ENCODE measurements at places on chromosomes 5 and 9. TPM values are rescaled to one million over a fixed set of nuclear protein-coding genes. Genes with fewer than 3 reads are reported as not detected.

DNA sequence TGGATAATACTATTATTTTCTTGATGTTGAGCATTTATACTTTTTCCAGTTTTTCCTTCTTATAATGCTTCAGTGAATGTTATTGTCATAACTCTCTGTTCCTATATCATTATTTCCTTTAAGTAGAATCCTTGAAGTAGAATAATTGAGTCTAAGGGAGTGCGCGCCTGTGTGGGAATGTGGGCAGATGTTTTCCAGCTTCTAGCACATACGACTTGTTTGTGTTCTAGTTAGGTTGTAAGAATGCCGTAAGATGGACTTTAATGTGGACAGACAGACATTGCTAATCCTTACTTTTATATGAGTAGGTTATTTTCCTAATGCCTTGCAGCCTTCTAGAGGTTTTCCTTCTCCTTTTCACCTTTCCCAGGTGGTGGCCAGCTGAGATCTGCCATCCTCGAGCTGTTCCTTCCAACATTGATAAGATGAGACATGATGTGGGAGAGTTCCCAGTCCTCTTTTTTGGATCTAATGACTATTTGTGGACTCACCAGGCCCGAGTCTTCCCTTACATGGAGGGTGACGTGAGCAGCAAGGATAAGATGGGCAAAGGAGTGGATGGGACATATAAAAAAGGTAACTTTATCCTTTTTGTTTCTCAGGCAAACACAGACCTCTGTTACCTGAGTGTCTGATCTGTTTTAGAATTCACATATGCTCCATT lies 34.2 kb downstream of the RAB24 start:
- DNase-seq, result no peak

DNA sequence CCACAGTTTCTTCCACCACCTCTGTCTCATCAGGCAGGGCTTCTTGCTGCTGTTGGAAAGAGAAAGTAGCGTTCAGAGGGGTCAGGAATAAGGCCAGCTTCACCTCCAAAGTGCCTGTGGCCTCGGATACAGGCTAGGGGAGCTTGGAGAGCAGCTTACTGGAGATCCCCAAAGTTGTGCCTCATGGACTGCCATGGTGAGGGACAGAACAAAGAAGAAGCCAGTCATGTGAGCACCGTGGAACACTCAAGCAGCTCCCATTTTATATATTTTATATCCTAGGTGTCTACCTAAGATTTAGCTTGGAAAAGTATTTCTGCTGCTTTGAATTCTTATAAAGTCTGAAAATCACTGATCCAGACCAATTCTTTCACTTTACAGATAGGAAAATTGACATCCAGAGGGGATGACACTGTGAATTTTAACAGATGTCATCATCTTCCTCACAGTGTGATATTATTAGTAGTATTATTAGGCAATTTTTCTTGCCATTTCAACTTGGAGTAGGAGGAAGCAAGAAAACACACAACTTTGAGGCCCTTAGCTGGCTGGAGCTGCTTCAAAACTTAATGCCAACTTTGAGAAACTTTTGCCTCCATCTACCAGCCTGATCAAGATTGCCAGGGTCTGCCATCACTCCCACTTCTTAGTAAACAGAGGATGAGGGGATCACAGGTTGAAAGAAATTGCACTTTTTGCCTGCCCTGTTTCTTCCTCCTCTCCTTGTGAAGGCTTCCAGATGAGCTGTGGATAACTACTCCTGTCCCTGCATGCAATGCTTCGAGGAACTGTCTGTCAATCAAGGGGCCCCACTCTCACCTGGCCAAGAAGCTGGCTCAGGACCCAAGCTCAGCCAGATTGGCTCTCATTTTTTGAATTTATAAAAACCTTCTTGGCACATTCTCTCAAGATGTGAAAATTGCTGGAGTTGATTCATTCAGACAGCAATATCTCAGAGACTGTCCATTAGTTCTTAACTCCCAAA lies 11.8 kb downstream of the SPARC start:
- DNase-seq, result no peak

The GFI1B gene
- not detected for total RNA-seq

GRCh38 chr9:95462249-95463147 lies 54.3 kb downstream of the PTCH1 start:
- peak; percentile 87 for DNase-seq

The ASS1 gene
- 73.1 TPM for total RNA-seq

GRCh38 chr5:112210430-112211005 lies 208.6 kb downstream of the EPB41L4A start:
- peak; percentile 67 for DNase-seq

GRCh38 chr5:99272576-99272975 lies 343.8 kb upstream of the CHD1 start:
- DNase-seq, result no peak
